Effector memory CD4-positive, alpha-beta T cell (primary cell): ENCODE measurements at places on chromosomes 6 and 20.

GRCh38 chr6:160030103-160030502 is 61.2 kb downstream of the IGF2R start:
- peaks cover 69% of the 10 kb centered on the region for H3K36me3 ChIP-seq
- H3K4me3 ChIP-seq, result no peak overlapping the region
- DNase-seq, result no peak
- no peaks in the 10 kb centered on the region for H3K27me3 ChIP-seq
- no peak overlapping the region for H3K27ac ChIP-seq

GRCh38 chr20:15867899-15868298 is 705.3 kb downstream of the KIF16B start:
- no peaks in the 10 kb centered on the region for H3K27me3 ChIP-seq
- no peak overlapping the region for H3K4me3 ChIP-seq
- no peaks in the 10 kb centered on the region for H3K4me1 ChIP-seq

GRCh38 chr6:109759098-109759955 is 68.2 kb downstream of the FIG4 start:
- no peak for DNase-seq
- H3K27me3 ChIP-seq, result no peaks in the 10 kb centered on the region
- H3K4me1 ChIP-seq, result peaks cover 5% of the 10 kb centered on the region

GRCh38 chr20:44182135-44182765 is 4.7 kb downstream of the JPH2 start:
- no peak for DNase-seq
- H3K27me3 ChIP-seq, result peaks cover 20% of the 10 kb centered on the region
- H3K36me3 ChIP-seq, result no peaks in the 10 kb centered on the region
- H3K4me3 ChIP-seq, result no peak overlapping the region

DNA sequence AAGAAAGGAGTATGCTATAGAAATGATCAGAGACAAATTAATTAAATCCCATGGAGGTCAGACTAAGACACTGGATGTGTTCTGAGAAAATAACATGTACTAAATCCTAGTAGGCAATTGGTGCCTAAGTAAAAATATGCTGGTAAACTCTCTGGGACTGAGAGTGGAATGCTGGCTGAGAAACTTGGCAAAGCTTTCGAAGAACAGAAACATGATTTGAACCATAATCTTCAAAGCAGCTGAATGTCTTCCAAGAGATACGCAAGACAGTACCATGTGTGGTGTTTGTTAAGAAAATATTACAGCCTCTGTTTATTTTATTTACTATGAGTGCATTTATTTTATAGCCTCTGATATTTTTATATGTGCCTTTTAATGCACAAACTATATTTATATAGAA is 55.2 kb downstream of the EFHC1 start:
- H3K27ac ChIP-seq, result no peak overlapping the region
- no peaks in the 10 kb centered on the region for H3K36me3 ChIP-seq
- no peak overlapping the region for H3K4me3 ChIP-seq
- no peaks in the 10 kb centered on the region for H3K4me1 ChIP-seq
- no peak for DNase-seq

GRCh38 chr6:106731144-106731842 is 101.9 kb downstream of the QRSL1 start:
- no peak for DNase-seq
- no peak overlapping the region for H3K27ac ChIP-seq
- no peaks in the 10 kb centered on the region for H3K36me3 ChIP-seq
- no peaks in the 10 kb centered on the region for H3K27me3 ChIP-seq
- H3K4me1 ChIP-seq, result no peaks in the 10 kb centered on the region

- no peak for DNase-seq
- H3K4me1 ChIP-seq, result no peaks in the 10 kb centered on the region
- no peak overlapping the region for H3K27ac ChIP-seq
- peaks cover 6% of the 10 kb centered on the region for H3K27me3 ChIP-seq
- no peak overlapping the region for H3K4me3 ChIP-seq
Measured at GRCh38 chr20:6055161-6055783, 1.4 kb upstream of the LRRN4 start.

DNA sequence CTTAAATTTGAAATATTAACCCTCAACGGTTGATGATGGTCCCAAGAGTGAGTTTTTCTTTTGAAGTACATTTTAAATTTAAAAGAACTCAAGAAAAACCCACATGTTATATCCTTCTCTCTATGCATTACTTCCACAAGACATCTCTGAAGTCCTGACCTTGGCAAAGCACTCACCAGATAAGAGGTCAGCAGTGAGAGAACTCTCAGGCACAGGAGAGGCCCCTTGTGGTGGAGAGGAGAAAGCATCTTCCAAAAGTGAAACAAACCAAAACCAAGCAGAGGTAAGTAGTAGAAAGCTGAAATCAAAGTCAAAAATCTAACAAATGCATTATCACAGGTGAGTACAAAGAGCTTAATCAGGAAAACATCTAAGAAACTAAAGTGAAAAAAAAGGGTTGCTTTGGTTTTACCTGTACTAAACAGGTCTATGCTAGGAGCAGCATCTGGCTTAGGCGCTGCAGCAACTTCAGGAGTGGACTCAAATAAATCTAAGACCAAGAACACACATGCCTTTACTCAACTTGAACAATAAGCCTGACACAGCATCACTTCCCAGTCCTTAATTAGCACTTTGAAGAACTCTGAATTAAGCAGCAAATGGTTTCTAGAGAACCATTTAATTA is 80.5 kb downstream of the PRSS35 start:
- H3K4me3 ChIP-seq, result no peak overlapping the region
- no peak overlapping the region for H3K27ac ChIP-seq
- DNase-seq, result no peak

DNA sequence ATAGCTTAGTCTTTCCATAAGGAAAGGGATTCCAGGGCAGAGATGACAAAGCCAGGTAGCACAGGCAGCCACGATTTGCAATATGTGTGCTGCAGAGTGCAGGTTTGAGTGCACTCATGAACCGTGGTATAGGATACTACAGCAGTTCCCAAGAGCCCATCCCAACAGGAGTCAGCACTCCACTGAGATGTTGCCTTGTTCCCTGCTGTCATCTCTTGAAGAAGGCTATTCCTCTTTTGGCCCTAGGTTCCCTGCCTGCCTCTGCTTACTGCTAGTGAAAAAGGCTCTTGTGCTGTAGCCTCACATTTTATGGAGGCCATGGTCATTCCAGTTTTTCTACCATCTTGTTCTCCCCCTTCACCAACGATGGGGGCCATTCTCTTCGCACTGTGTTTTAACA is 40.2 kb downstream of the RALY start:
- H3K4me1 ChIP-seq, result peaks cover 15% of the 10 kb centered on the region
- no peak for DNase-seq
- H3K36me3 ChIP-seq, result peaks cover 16% of the 10 kb centered on the region
- no peak overlapping the region for H3K4me3 ChIP-seq
- no peak overlapping the region for H3K27ac ChIP-seq
- no peaks in the 10 kb centered on the region for H3K27me3 ChIP-seq

- no peaks in the 10 kb centered on the region for H3K27me3 ChIP-seq
- H3K27ac ChIP-seq, result no peak overlapping the region
- no peak overlapping the region for H3K4me3 ChIP-seq
- no peak for DNase-seq
- H3K4me1 ChIP-seq, result no peaks in the 10 kb centered on the region
Measured at GRCh38 chr6:4085332-4085700, 6.4 kb upstream of the FAM217A start.
